ENCODE measurements at places on chromosomes 4 and X.

GRCh38 chrX:39602195-39602594 lies 495.6 kb downstream of the BCOR start:
- no peak for DNase-seq

DNA sequence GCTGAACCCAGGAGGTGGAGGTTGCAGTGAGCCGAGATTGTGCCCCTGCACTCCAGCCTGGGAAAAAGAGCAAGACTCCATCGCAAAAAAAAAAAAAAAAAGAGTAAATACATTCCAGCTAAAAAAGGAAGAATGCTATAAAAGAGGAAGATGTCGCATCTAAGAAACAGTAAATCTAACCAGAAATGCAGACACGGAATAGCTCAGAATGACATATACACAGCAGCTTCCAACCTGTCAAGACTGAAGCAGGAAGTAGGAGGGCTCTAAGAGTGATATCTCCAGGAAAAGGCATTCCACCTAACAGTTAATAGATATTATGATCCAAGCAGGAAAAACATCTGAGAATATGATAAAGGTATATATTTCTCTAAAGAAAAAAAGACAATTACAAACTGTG lies 16.0 kb downstream of the CLOCK start:
- DNase-seq = no peak

DNA sequence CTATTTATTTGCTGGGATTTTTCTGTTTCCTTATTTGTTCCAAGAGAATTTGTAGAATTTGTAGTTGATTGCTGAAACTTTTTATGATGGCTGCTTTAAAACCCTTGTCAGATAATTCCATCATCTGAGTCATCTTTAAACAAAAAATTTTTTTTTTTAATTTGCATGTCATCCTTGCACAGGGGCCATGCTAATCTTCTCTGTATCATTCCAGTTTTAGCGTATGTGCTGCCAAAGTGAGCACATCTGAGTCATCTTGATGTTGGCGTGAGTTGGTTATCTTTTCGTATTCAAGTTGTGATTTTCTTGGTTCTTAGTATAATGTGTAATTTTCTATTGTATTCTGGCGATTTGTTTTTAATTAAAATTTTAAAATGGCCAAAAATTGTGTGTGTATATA lies 18.7 kb upstream of the ZNF157 start:
- no peak for DNase-seq

DNA sequence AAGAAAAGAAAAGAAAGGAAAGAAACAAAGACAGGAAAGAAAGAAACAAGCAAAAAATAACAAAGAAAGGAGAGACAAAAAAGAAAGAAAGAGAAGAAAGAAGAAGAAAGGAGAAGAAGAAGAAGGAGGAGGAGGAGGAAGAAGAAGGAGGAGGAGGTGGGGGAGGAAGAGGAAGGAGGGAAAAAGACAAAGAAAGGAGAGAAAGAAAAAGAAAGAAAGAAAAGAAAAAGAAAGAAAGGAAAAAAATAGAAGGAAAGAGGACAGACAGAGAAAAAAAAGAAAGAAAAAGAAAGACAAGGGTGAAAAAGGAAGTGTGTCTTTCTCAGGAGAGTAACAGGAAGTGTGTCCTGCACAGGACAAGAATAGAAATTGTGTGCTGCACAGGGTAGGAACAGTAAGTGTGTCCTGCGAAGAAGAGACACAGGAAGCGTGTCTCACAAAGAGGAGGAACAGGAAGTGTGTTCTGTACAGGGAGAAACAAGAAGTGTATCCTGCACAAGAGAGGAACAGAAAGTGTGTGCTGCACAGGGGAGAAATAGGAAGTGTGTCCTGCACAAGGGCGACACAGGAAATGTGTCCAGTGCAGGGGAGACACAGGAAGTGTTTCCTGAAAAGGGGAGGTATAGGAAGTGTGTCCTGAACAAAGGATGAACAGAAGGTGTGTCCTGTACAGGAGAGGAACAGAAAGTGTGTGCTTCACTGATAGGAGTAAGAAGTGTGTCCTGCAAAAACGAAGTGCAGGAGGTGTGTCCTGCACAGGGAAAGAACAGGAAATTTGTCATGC lies 101.2 kb downstream of the ARSF start:
- no peak for DNase-seq

DNA sequence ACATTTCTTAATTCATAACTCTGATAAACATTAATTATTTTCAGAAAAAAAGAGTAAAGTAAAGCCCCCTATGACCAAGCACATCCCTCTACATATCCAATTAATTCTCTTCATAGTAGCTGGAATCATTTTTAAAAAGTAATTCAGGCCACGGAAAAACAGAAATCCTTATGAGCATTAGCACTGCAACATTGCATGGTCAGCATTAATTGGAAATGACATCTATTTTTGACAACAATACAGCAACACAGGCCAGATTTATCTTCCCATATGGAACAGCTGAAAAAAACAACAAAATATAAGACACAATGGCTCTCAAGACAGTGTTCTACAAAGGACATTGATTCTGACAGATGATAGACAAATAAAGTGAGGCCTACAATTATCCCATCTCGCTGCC lies 236.6 kb downstream of the TMA16 start:
- no peak for DNase-seq

- no peak for DNase-seq
Observed at GRCh38 chr4:151522866-151523519, 114.0 kb downstream of the FHIP1A start.

DNA sequence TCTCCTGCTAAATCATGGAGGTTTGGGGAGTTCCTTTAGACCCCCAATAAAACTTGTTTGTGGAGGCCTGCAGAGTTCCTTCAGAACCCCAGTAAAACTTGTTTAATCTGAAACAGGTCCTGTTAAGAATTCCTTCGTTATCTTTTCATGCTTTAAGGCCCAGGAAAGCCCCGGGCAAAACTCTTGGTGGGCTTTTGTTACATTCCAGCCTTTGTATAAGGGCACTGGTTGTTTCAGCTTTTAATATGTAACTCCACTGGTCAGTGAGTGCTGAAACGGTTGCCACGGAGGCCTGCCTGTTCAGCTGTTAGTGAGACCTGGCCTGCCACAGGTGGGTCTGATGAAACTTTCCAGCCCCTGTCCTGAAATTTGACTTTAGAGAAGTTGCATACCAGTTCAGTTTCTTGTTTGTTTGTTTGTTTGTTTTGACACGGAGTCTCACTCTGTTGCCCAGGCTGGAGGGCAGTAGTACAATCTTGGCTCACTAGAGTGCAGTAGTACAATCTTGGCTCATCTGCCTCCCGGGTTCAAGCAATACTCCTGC lies 12.4 kb upstream of the DHRSX start:
- no peak for DNase-seq

- peak; percentile 6 for DNase-seq
Observed at GRCh38 chrX:77446029-77446585, 1.1 kb upstream of the FGF16 start.

DNA sequence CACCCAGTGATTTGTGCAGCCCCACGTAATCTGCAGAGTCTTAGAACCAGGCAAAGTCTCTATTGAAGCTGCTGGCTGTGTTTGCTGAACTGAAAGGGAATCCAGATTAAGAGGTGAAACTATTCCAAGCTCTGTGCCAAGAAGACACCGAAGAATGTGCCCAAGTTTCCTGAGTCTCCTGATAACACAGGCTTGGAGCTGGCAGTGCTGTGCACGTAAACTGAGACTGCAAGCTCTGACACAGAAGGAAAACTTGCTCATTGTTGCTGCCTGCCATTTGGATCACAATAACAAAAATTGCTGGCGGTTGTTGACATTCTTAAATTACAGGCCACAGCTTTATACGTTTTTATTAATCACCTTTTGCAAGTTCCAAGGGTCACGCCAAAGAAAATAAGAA lies 60.2 kb upstream of the VCX3B start:
- DNase-seq = no peak

- DNase-seq = no peak
Observed at GRCh38 chrX:39169976-39170375, 368.7 kb downstream of the MID1IP1 start.
